ENCODE measurements at places on chromosomes 7 and 10.

DNA sequence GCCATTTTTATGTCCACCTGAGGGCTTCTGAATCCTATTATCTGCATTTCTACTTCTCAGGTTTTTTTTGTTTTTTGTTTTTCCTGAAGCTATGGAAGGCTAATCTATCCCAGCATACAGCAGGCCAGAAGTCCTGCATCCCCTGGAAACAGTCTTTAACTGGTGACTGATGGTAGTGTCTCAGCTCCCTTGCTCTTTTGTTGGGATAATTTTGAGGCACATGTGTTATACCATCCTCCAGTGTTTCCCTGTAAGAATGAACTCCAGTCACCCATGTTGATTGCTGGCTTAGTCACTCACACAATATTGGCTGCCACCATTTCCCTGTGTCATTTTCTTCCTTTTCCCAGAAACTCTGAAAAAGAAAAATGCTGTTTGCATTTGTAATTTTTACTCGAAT is 1094.0 kb upstream of the LRRN3 start:
- no peak for DNase-seq

DNA sequence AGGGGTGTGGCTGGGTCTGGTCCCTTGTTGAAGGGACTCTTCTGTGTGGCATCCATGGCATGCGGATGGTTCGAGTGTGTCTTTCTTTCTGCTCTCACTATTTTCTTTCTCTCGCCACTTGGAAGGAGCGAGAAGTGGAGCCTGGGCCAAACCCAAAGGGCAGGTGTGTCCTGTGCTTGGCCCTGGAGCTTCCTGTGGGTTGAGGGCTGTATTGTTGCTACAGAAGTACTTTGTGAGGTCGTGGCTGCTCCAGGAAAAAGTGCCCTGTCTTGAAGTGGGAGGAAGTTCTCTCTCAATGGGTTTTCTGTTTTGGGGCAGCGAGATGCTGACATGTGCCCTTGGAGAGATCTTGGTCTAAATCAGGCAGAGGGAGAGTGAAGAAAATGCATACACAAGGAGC is 72.0 kb downstream of the DOCK1 start:
- DNase-seq, result no peak

DNA sequence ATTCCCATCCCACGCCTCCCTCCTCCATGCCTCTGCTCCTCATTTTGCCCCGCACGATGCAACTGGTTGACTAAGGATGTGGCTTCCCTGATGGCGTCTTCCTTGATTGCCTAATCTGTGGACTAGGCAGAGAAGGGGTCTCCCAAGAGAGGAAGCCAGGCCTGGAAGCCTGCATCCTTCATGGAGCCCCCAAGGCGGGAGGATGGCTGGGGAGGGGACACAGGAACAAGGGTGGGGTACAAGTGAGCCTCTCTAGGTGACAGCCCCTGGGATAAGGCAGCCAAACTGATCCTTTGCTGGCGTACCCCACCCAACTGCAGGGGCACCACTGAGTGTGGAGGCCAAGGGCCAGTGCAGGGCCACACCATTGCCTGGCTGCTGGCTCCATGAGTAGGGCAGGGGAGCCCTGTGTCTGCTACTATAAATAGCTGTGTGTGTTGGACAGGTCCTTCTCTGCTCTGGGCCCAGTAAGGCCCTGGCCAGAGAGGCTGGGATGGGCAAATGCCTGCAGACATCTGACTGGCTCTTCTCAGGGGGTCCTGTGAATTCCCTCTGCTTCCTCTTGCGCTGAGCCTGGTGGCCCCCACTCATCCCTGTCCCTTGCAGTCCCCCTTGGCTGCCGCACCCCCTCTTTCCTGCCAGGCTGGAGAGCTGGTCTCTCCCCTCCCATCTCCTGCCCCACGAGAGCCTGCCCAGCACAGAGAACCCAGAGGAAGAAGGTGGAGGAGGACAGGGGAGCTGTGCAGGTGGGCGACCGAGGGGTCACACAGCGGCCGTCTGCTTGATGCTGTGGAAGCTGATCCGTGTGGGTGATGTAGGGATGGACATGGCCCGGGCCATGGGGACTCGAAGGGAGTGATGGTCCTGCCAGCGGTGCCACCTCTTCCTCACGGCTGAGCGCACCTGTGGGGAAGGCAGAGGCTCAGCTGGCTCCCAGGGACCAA is 29.3 kb downstream of the CRHR2 start:
- no peak for DNase-seq

DNA sequence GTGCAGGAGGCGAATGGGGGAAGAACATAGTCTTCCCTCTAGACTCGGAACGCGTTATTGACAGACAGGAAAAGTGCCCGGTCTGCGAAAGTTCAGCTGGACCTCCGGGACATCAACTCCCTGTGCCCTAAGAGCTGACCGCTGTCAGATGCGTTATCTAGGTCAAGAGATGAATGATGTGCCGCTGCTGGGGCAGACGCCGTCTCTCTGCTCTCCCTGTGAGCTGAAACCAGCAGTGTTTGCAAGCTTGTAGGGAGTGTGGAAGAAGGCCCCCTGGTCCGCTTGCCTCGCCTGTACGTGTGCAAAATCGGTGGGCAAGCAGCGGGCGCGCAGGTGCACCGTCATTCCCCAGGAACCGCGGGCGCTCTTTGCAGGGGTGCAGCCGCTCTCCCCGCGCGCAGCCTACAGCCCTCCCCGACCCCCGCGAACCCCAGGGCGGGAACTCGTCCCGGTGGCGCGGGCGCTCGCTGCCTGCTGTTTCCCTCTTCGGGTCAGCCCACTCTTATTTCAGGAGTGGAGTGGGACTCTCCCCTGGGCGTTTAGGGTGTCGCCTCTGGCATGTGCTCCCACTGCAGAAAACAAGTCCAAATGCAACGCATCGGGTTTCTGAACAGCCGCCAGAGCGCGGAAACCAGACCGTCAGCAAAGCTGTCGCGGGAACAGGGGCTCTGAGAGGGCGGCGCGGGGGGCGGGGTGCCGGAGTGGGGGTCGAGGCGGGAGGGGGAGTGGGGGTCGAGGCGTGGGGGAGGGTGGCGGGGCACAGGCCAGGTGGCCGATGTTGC is 1.8 kb upstream of the PFKFB3 start:
- no peak for DNase-seq

DNA sequence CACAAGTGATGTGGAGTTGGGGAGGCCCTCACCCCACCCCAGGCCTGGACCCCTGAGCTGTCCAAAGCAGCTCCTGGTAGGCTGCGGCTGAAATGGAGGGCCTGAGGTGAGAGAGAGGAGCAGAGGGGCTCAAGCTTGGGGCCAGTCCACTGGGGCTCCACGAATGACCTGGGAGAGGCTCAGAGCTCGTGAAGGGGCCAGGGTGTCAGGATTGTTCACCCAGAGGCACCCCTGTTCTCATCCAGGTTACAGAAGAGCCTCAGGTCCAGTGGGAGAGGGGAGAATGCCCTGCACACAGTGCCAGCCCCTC is 102.2 kb upstream of the RET start:
- DNase-seq, result no peak

GRCh38 chr7:6432781-6433180 is 15.0 kb downstream of the DAGLB start:
- no peak for DNase-seq

GRCh38 chr10:45253183-45253914 is 62.1 kb downstream of the OR13A1 start:
- DNase-seq, result no peak

GRCh38 chr10:20100171-20100570 is 283.9 kb downstream of the PLXDC2 start:
- peak; percentile 16 for DNase-seq

- DNase-seq, result no peak
Observed at GRCh38 chr7:142873281-142873784, 12.2 kb downstream of the TRPV6 start.

DNA sequence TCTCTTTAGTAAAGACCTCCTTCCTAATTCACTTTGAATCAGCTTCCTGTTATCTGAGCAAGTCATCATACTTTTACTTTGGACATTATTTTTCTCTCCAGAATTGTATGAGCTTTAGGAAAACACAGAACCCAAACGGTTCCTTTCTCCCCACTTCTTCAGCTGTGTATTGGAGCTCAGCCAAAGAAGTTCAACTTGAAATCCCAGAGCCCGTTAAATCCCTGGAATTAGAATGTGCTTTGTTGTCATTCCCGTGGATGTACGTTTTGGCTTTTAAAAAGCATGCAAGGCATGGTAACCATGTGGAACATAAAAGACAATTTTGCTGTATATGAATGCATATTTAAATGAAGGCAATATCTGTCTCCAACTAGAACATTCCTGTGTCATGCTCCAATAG is 46.6 kb downstream of the AGMO start:
- DNase-seq, result no peak

DNA sequence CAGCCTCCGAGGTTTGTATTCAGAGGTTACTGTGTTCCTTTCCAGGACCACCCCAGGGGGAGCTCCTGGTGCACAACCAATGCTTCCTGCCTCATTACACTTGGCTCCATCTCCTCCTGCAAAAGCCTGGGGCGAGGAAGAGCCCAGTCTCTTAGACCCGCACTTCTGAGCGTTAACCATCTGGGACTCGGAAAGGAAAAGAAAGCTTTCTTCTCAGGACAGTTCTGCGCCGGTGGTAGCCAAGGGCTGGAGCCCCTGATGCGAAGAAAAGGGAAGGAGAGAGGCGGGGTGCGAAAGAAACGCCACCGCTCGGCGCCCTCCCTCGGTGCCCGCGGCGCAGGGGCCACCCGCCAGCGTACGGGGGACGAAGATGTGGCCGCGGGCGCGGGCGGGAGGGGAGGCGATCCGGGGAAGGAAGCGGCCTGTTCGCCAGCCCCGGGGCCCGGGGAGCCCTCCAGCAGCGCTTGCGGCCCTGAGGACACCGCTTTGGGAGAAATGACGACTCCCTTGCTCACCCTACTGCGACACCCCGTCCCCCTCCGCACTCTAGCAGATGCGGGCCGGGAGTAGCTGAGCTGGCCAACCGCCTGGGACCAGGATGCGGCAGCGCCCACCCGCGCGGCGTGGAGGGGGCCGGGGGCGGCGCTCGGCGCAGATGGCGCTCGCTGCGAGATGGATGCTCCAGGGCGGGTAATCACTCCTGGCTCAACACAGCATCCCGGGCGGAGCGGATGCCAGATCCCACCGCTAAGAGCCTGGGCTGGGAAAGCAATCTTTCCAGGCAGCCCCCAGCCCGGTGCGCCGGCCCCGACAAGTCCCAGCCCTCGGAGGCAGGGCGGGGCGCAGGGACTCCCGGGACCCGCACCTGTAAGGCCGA is 1.3 kb downstream of the NRCAM start:
- DNase-seq, result no peak

GRCh38 chr7:15932318-15932717 is 245.8 kb upstream of the MEOX2 start:
- DNase-seq, result no peak

DNA sequence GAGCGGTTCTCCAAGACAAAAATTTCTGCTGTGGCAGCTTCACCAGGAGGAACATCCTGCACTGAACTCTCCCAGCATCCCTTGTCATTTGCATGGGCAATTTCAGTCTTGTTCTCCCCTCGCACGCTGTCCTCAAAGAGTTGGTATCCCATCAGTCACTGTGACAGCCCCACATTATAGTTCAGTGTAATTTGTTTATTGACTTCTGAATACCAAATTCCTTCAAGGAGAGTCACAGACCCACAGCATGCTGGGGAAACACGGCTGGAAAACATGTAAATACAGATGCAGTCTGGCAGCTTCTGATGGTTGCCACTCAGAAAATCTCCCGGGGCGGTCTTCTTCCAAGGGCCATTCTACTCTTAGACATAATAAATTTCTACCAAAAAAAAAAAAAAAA is 151.0 kb upstream of the NEBL start:
- no peak for DNase-seq

DNA sequence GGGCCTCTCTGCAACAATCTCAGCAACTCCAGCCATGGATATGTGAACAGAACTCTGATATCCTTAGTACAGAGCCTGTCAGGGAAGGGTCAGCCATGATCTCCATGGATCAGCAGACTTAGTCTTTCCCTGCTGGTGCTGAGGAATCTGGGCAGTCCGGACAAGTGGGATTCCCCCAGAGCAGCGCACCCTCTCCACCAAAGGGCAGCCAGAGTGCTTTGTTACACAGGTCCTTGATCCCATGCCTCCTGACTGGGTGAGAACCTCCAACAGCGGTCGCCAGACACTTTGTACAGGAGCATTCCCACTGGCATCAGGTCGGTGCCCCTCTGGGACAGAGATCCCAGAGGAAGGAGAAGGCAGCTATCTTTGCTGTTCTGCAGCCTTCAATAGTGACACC is 38.9 kb downstream of the TPK1 start:
- no peak for DNase-seq

DNA sequence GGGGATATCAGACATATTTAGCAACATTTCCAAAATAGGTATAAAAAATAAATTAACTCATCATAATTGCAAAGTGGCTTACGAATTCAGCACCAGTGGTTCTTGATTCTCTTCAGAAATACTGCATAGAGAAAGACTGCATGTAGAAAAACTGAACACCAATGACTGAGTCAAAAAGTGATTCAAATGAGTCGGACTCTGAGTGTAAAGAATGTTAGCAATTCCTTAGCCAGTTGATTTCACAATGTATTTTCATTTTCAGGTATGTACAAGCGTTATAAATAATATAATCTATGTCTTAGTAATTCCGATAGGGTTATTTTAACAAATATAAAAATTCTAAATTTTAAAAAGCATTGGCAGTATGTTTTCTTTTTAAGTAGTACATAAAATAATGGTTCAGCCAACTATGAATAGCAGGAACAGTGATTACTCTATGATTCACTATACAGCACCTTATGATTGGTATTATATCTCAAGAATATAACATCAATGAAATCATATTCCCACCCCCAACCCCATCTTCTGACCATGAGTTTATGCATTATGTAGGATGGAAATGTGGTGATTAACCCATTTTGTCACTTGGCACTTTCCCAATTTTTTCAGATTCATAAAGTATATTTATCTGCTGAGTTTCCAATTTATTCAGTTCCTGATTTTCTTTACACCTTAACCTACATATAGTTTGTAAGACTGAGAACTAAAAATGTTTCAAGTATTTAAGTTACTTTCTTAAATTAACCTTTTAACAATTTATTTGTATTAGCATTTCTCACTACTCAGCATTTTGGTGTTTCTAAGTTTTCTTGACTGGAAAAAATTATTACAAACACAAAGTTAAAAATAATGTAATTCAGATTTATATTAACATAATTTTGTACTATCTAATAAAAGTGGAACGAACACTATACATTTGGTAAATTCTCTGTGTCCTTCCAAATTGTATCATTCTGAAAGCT is 33.9 kb downstream of the DNAJC1 start:
- no peak for DNase-seq

DNA sequence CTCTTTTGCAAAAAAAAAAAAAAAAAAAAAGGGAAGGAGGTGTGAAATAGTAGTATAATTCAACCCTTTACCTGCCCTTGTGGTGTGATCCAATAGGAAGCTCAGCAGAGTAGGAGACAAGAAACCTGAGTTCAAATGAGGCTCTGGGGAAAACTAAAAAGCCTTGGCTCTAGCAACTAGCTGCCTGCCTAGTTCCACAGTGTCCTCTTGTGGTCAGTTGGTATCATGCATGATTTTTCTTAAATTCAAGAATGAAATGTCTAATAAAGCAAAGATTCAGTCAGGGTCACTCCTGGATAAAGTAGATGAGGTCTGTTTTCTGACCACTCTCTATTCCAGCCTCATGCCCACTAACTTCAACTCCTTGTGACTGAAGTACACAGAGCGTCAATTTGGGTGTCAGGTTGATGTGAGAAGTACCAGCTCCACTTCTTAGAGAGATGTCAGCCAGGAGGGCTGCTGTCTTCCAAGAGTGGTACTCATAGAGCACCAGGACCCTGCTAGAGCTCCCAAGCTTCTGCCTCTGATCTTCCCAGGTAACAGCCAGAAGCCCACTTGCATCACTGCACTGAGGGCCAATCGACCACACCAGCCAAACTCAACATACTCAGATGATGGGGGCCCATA is 10.5 kb downstream of the LSM5 start:
- peak; percentile 51 for DNase-seq

- no peak for DNase-seq
Observed at GRCh38 chr7:75875113-75876080, 3.4 kb upstream of the RHBDD2 start.
